Dorsolateral prefrontal cortex (tissue), 122 donors: ENCODE measurements at places on chromosomes 5 and 9. TPM values are rescaled to one million over a fixed set of nuclear protein-coding genes. Genes with fewer than 3 reads are reported as not detected.

Gene DDX4
- 0.79 TPM for total RNA-seq

Gene IFNW1
- total RNA-seq: not detected

Gene URM1
- 52.4 TPM for total RNA-seq

Gene TICAM2
- total RNA-seq: 5.3 TPM

Gene FAT2
- not detected for total RNA-seq

Gene LPAR1
- 105 TPM for total RNA-seq

Gene NRARP
- 9.2 TPM for total RNA-seq

DNA sequence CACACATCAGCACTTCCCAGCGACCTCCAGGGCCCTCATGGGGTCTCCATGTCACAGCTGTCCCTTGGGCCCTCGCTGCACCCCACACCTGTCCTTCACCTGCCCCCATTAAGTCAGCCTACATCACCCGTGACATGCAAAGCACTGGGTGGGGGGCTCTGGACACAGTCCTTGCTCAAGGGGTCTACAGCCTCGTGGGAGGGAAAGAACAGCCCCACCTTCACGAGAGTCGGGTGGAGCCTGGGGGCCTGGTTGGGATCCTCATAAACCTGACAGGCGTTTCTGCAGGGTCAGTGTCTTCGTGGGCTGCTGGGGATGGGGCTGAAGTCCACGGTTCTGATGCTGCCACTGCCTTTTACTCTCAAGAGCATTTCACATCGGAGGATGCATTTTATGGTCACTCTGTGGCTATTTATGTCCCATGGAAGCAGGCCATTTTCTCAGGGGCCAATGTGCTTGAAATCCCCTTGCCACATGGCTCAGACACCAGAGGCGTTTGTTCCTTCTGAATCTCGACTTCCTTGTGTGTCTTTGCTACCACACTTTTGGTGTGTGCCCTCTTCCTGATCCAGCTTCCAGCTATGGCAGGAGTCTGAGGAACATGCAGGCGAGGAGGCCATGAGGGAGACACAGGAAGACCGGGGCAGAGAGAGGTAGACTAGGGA lies at the start of gene OR2V1:
OR2V1 (minus strand) TSS at position 338 of the 665 bp plus-strand sequence. CDS start 5,865 bp downstream, outside the sequence.
- no peak for DNase-seq

DNA sequence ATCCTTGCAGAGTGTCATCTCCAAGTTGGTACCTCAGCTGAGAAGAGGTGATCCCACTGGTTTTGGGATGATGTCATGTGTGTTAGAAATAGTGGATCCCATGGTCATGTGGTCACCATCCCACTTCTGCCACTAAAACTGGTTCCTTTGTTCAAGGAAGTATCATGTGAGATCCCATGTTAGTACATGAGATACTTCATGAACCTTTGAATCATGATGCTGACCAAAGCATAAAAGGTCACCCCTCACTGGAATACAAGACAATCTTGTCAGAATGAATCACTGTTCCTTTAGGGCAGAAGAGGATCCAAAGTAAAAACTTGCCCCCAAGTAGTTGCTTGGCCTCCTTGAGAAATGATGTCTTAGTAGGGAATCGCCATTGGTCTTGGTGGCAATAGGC lies 150.9 kb upstream of the MOCS2 start:
- DNase-seq: no peak

DNA sequence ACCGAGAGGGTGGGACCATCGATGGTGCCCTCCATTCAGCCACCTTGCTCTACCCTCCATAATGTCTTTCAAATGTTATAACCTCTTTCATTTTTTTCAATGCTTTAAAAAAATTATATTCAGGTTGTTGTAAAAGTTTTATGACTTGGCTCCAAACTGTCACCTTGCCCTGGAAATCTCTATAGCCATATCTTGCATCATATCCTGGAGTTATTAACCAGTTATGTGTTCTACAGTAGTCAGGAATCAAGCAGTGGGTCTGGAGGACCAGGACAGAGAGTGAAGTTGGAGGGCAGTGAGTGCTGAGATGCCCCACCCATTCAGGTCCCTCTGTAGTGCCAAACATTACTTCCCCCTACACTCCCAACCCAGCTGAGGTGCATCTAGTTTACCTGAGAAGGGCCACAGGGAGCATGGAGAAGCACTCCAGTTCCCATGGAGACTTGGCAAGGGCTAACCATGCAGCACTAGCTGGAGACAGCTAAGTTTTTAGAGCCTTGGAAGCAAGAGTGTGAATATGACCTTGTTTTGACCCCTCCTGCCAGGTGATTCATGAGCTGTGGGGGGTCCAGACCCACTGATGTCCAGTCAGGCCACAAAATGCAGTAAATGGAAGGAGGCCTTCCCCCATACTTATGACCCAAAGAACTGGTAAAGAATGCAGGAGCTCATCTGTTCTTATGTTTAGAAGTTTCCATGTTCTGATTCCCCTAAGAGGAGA lies 5.5 kb downstream of the IFNA8 start:
- no peak for DNase-seq

DNA sequence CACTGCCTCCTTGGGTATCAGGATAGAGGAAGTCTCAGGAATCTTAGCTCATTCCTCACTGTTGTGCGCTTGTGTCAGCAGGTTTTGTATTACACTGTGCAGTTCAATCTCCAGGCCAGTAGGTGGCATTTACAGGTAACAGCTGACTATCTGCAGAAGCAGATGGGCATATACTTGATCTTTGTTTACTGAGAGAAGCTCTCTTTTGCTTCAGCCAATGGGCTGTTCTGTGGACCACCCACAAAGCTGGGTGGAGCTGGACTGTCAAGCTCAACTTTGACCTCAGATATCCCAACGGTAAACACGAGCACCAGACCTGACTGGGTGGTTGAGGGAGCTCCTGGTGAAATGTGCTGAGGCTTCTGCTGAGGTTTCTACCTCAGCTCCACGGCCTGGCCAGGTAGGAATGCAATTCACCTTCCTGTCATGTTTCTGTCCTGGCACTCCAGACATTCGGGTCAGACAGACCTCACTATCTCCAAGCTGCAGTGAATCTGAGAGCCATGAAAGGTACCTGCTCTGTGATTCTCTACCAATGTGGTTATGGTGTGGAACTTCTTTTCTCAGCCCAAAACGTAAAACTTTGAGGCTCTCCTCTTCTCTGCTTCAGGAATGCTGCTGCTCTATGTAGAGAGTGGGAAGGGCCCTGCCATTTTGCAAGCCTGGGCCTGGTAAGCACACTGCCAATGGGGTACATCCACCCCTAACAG lies 167.9 kb upstream of the ACTBL2 start:
- DNase-seq: no peak

DNA sequence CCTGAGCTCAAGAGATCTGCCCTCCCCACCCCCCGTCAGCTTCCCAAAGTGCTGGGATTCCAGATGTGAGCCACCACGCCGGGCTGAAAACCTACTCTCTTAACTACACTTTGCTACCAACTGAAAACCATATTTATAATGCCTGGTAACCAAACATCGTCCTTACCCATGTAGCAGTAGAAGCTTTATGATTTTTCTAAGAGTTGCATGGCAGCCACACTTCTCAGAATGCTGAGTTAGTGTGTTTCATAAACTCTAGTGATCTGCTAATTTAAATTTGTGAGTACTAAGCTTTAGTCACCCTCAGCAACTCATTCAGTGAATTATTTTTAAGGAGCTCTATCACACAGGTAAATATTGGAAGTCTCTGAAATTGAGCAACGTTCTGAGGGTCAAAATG lies 478.4 kb downstream of the KDM4C start:
- no peak for DNase-seq

- DNase-seq: no peak
These were observed 33.3 kb downstream of the LPAR1 start for GRCh38 chr9:111004936-111005335.

DNA sequence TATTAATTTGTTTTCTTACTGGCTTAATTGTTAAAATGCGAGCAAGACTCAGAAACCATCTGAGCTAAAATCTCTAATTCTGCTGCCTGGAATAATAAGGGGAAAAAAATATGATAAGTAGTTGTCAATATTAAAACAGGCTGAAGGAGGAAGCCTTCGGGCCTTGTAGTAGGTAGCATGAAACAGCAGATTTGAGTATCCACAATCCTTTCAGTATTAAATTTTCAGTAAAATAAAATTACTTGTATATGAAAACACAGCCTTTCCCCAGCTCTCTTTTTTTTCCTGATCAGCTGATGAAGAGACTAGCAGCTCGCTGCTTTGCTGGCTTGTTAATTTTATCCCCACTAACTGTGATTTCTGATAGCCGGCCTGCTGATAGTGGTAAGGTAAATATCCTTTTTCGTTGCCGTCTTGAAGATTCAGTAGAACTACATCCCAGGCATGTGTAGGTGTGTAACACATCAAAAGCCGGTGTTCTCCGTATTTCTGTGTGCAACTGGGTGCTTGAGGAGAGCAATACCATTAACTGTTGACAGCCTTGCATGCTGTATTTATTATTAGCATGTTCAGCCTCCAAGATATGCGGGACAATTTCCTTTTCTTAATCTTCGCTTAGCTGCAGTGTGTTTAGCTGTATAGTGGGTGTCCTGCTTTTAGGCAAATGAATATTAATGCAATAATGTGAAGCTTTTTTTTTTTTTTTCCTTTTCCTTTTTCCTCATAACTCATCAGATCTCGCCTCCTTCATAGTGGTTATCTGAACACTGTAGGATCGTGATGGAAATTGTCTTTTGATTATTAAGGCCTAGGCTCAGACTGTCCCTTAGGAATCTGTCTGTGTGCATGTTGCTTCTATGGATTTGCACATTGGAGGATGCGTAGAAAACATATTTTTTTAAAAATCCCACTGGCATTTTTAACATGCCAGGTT lies 144.6 kb downstream of the SMARCA2 start:
- no peak for DNase-seq

GRCh38 chr5:138944527-138945322 lies 69.6 kb upstream of the LRRTM2 start:
- no peak for DNase-seq

DNA sequence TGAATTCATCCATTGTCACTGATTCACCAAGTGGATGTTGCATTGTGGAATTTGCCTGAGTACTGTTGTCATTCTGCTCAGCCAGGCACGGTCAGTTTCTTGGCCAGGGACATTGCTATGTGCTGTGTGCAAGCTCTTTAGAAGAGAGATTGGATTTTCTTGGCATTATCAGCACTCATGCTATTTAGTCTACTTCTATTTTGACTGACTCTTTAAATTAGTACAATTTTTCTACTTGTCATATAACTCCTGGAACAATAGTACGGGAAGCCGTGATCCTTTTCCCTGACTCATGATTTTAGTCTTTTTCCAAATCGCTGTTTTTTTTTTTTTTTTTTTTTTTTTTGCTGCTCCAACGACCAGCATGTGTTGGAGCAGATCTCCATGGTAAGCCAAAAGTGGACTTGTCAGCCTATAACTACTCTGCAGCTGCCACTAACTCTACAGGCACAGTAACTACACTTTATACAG lies 129.7 kb downstream of the CDC42SE2 start:
- DNase-seq: peak; percentile 61

DNA sequence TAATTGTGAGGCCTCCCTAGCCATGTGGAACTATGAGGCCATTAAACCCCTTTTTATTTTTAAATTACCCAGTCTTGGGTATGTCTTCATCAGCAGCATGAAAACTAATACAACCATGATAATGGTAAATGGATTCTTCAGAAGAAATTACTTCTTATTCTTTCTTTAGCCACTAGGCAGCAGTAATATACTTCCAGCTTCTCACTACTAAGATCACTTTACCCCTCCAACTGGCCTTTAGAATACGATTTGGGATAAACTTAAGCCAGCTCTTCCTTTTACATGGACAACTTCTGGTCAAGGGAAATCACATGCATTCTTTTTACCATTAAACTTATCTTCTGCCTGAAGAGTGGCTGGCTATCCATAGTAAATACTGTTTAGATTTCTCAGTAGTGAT lies 355.4 kb downstream of the MAN2A1 start:
- DNase-seq: no peak

DNA sequence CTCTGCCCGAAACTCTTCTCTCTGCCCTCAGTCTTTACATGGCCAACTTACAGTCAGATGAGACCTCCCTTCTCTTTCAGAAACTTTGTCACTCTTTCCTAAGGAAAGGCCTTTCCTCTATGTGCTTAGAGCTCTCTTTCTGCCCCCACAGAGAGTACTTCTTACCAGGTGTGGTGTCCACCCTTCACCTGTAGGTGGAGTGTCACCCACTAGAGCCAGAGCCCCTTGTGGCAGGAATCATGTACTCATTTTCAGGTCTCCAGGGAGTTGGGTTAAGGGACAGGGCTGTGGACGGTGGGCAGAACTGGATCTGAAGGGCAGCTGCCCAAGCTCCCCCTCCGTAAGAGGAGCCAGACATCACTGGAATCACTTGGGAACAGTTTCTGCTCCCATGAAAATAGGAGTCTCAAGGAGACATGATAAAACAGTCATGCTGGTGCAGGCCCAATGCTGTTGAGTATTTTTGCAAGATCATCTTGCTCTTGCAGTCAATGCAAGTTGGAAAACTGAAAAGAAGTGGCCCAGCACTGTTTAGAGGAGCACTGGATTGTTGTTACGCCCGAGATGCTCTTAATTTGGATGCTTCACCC lies 436.7 kb downstream of the ZSWIM6 start:
- DNase-seq: no peak

DNA sequence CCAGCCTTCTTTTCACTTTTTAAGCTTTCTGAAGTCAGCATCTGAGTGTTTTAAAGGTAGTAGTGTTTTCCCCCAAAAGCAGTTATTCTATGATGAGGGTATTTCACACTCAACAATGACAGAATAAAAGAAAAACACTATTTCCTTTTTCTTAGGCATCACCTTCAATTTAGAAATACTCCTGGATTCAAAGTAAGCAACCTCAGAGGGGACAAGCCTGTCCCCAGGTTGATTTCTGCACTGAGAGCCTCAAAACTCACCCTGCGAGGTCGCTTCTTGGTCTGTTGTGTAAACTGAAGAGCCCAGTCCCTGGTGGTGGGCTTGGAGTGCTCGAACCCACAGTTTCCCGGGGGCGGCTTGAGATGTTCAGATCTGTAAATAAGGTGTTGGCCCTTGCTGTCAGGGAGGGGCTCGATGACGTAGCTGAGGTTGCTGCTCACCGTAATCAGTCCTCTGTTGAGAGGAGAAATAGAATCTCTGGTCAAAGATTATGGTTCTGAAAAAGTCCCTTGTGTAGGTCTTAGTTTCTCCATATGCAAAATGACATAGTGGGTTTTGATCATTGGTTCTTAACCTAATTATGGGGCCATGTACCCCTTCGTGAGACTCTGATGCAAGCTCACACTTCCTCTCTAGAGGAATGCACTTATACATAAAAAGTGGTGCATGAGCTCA lies 55.9 kb downstream of the ADAM19 start:
- DNase-seq: no peak

GRCh38 chr9:136499071-136499934 lies 16.5 kb upstream of the SEC16A start:
- no peak for DNase-seq
